ENCODE measurements at places on chromosomes 13 and 19.

DNA sequence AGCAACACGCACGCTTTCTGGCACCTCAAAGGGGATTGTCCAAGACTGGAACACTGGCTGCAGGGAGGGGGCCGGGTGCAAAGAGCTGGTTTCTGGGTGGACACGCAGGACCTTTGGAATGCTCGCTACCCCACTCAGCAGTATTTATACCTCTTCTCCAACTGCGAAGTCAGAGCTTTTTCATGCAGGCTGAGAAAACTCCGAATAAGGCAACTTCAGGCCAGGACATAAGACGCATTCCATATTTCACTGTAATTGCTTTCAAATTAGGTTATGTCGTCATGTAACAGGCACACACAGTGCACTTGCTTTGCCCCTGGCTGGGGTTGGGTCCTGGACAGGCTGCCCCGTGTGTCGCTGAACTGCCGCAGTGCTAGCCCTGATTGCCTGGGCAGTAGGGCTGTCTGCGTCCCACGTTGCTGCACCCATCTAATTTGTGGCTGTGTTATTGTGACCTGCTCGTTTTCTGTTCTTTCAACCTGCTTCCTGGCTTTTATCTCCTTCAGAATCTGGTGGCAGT is 44.5 kb downstream of the ACTN4 start:
- no peak for DNase-seq

- DNase-seq: peak; percentile 76
These were observed 57.8 kb downstream of the IER2 start for GRCh38 chr19:13207846-13208671.

DNA sequence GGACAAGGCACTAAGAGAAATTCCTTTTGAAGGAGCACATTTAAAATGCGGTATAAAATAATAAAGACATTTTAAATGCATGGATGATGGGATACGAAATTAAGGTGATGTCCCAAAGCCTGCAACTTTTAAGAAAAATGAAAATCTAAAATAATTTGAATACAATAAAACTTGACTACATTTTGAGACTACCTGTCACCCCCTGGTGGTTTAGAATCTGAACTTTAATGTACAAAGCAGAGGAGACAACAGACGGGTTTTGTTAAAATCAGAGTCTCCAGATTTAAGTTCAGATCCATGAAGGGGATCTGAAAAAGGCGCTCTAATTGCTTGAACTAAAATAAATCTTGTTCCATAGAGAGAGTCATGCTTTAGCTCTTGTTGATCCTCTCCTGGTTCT is 1129.3 kb upstream of the PCDH20 start:
- DNase-seq: no peak

DNA sequence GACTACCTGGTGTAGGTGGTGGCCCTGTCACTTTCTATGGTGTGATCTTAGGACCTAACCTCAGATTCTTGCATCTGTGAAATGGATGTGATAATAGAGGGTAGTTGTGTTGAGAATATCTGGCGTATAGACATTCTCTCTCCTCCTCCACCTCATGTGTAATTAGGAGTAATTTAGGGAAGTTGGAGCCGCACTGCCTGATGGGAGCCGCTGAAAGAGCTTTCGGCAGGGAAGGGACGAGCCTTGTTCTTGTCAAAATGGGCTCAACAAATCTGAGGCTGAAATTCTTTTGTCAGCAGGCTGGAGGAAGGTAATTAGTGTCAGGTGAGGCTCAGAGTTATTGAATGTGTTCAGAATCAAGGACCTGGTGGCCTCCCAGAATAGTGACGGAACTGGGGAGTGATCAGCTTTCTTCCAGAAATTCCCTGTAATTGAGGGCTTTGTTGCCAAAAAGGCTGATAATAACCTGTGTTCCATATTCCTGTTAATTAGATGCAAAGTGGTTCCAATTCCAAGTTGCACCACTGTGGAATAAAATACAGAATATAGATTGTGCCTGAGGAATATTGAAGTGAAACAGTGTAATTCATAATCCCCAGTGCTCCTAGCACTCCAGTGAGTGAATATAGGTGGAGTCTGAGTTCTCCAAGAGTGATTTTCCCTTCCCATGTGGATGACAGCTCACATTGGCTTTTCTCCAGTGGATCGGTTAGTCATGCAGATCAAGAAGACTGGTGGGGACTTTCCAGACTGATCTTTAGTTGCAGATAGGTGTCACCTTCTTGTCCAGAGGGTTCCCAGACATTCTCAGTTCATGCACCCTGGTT is 47.5 kb downstream of the SPATA13 start:
- peak; percentile 58 for DNase-seq

GRCh38 chr13:49749848-49750247 is 42.6 kb downstream of the KPNA3 start:
- no peak for DNase-seq

DNA sequence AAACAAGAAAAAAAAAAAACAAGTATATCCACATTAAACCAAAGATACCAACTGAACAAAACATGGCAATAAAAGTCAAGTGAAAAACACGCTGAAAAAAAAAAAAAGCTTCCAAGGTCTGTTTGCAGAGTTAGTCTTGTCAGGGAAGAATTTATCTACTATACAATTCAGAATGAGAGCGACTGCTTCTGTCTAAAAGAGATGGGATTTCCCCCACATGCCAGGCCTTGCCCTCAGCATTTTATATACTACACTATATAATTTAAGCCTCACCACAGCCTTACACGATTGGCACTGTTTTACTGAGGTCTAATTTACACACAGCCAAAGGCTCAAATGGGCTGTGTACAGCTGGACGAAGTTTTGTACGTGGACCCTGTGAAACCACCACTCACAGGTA is 67.3 kb downstream of the FOXO1 start:
- no peak for DNase-seq

GRCh38 chr19:5189318-5189607 is 151.3 kb downstream of the PTPRS start:
- no peak for DNase-seq

- DNase-seq: no peak
These were observed 945.5 kb upstream of the SLC10A2 start for GRCh38 chr13:104011505-104012241.

DNA sequence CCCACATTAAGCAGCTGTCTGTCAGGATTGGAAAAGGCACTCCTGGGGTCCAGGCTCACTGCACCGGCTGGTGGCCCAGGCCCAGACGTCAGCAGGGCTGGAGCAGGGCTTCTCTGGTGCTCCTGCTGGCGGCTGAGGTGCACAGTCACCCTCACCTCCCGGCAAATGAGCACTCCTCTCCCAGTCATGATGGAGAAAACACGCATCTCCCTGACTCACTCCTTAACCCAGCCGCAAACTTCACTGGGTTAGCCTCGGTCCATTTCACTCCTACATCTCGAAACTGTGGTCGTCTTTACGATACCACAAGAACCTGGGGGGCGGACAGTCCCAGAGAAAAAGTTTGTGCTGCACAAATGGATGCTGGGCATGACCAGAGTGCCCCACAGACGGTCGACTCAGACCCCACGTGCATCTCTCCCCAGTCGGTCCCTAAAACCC is 3.3 kb upstream of the RASA3 start:
- no peak for DNase-seq

- DNase-seq: no peak
These were observed 84.8 kb downstream of the STOML3 start for GRCh38 chr13:38905861-38906260.

DNA sequence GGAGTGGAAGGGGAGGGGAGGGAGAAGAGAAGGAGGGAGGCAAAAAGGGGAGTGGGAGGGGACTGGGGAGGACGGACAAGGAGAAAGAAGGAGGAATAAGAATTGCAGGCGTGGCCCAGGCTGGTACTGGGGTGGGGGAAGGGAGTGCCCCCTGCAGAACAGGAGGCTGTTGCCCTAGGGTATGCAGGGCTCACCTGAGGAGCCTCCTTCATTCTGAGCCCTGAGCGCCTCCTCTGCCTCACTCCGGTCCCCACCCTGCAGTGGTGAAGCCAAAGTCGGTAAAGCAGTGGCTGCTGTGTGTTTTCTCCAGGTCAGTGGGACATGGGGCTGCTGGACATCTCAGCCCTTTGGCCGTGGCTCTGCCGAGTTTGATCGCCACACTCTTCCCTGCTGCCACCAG is 9.1 kb upstream of the CDC16 start:
- no peak for DNase-seq

DNA sequence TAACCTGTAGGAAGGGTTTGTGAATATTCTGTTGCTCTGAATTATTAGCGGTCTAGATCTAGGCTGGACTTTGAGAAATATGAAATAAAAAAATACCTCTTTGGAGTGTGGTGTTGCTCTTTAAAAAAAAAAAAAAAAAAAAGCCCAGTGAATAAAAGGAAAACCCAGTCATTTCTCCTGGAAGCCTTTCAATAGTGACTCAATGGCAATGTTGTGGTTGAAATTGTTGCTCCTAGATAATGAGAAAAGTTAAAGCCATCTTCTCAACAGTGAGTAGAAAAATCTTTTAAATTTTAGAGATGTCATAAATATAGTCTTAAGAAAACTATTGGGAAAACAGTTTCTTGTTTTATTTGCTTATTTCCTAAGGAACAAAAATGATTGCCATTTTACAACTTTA is 135.3 kb downstream of the RFC3 start:
- DNase-seq: no peak

- DNase-seq: peak; percentile 90
These were observed 4.4 kb upstream of the KCNN4 start for GRCh38 chr19:43784981-43785808.

DNA sequence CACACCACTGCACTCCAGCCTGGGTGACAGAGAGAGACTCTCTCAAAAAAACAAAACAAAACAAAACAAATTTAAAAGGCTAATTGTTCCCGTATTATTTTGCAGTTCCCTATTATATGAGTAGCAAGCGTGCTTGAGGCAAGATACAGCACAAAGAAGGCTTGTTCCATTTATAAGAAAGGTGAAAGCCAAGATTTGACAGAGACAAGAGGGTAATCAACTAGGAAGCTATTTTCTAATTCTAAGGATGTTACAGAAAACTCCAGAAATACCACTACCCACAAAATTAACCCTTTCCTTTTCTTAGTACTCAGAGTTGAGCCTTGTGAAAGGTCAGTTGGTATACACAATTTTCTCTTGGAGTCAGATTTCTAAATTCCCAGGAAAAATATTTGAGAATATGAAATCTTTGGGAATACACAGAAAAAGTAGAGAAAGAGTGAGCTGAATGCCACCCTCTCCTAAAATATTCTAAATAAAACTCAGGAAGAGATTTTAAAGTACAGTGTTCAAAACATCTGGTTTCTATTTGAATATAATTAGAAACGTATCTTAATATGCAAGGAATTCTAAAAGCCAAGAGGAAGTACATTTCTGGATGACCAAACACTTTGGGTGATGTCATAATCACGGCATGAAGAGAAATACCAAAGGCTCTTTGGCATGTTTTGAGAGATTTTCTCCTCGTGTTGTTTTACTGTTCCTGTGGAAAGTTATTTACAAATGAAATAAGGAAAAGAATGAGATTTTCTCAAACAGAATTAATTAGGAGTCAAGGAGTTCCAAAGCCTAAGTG is 63.0 kb upstream of the FLT1 start:
- peak; percentile 66 for DNase-seq

DNA sequence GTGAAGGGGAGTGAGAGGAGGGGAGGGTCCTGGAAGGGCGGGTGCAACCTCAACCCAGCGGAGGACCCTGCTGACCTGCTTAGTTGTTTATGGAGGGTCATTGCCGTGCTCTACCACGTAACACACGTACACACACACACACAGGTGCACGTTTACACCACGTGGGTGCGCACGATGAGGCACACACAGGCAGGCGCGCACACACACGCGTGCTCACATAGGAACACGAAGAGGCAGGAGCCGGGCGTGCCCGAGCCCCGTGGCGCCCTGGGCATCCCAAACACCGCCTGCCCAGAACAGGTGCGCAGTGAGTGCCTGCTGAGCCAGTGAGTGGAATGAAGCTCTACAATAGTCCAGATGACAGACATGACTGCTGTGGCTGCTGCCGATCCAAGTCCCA is 11.2 kb upstream of the MADCAM1 start:
- DNase-seq: no peak

DNA sequence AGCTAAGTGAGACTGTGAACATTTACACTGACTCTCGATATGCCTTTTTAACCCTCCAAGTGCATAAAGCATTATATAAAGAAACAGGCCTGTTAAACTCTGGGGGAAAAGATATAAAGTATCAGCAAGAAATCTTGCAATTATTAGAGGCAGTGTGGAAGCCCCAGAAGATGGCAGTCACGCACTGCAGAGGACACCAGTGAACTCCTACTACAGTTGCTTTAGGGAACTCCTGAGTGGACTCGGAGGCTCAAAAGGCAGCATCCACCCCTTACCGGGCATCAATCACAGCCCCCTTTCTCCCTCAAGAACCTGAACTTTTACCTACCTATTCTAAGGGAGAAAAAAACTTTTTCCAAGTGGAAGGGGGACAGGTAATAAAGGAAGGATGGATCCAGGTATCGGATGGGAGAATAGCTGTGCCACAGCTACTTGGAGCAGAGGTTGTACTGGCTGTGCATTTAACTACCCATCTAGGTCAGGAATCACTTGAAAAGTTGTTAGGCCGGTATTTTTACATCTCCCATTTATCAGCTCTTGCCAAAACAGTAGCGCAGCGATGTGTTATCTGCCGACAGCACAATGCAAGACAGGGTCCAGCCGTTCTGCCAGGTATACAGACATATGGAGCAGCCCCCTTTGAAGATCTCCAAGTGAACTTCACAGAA is 80.1 kb downstream of the ZNF486 start:
- DNase-seq: peak; percentile 25

- no peak for DNase-seq
These were observed 30.8 kb downstream of the VWA8 start for GRCh38 chr13:41930154-41930553.

DNA sequence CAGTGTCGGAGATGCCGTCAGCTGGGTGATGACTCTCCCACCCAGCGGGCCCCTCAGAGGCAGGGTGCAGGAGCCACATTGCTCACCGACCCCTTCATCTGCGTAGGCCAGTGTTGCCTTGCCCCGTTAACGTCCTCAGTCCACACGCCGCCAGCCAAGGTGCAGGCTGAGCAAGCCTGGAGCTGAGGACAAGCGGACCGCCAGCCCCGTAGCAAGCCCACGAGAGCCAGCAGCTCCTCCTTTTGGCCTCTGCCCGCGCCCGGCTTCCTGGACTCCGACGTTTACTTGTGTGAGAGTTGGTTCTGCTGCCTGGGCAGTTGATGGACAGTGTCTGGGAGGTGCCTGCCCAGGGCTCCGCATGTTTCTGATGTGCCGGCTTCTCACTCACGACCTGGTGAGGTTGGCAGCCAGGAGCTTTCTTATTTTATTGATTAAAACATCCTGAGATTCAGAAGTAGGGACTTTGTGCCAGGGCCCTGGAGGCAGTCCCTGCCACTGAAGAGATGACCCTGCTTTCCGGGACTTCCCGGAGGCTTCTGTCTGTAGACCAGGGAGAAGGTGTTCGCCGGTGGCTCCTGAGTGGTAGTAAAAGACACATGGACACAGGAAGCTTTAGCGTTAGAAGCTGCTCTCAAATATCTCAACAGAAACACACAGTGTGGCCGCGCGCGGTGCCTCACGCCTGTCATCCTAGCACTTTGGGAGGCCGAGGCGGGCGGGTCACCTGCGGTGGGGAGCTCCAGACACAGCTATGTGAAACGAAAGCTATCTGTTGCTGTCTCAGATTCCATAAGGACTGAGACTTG is 5.8 kb downstream of the DAZAP1 start:
- DNase-seq: no peak

All from suppressor macrophage (primary cell).